ENCODE measurements at places on chromosomes 2 and 18. TPM values are rescaled to one million over a fixed set of nuclear protein-coding genes. Genes with fewer than 3 reads are reported as not detected.

Gene UGT1A3
- 0.19 TPM for total RNA-seq

Gene TRIB2
- total RNA-seq = 0.65 TPM

Gene CTNNA2
- total RNA-seq = 0.15 TPM

Gene RAX
- not detected for total RNA-seq

Gene ODC1
- total RNA-seq = 132 TPM

Gene NDC80
- total RNA-seq = 17.2 TPM

Gene CD8B2
- total RNA-seq = not detected

Gene KIF3C
- 54.9 TPM for total RNA-seq

Gene EFR3B
- total RNA-seq = 12.7 TPM

Gene SP140L
- total RNA-seq = 4.4 TPM

Gene LRATD1
- total RNA-seq = 0.07 TPM

Gene WNT6
- 0.08 TPM for total RNA-seq

Gene TWIST2
- 8.6 TPM for total RNA-seq

Gene EML6
- 1.9 TPM for total RNA-seq

Gene L3MBTL4
- total RNA-seq = not detected

Gene MYO1B
- total RNA-seq = 54.6 TPM

Gene VSNL1
- total RNA-seq = not detected

Gene RAPGEF4
- total RNA-seq = 0.26 TPM

Gene HOXD10
- 5.5 TPM for total RNA-seq

Gene STK11IP
- 17.0 TPM for total RNA-seq

Gene HNMT
- total RNA-seq = 1.4 TPM

Gene CNDP1
- not detected for total RNA-seq

Gene FHL2
- 62.5 TPM for total RNA-seq

Gene LIMS3
- total RNA-seq = not detected

Gene DAW1
- 3.8 TPM for total RNA-seq

Gene LONRF2
- total RNA-seq = 3.0 TPM

Gene BMP10
- not detected for total RNA-seq

Gene CAVIN2
- 38.8 TPM for total RNA-seq

Gene SP100
- 25.4 TPM for total RNA-seq

Gene ARHGEF4
- total RNA-seq = 9.2 TPM

Gene CRYGC
- not detected for total RNA-seq

Gene XPO1
- 140 TPM for total RNA-seq

Gene ZC3H6
- total RNA-seq = 0.29 TPM

Gene ZSWIM2
- total RNA-seq = not detected

Gene NTSR2
- total RNA-seq = not detected

Gene TPO
- not detected for total RNA-seq

Gene DES
- total RNA-seq = 0.18 TPM

Gene CHST10
- total RNA-seq = 15.4 TPM

Gene PKP4
- 22.2 TPM for total RNA-seq
